CD4-positive, alpha-beta T cell treated with Interleukin-6 for 4 hours (primary cell): ENCODE measurements at places on chromosomes 7 and 10.

DNA sequence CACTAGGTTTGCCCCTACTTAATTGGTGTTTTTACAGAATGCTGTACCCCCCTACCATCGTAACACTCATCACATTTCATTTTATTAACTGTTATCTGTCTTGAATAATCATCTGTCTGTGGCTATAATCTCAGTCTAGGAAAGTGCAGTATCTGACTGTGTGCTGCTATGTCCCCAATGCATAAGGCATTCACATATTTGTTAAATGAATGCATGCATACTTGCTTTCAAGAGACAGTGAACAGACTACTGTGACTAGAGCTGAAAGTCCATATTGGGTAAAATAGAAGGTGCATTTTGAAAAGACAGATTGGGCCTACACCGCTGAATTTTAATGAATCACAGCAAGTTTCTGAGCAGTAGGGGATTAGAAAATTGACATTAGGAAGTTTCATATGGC, 112.3 kb downstream of the ARHGAP12 start:
- DNase-seq = no peak

DNA sequence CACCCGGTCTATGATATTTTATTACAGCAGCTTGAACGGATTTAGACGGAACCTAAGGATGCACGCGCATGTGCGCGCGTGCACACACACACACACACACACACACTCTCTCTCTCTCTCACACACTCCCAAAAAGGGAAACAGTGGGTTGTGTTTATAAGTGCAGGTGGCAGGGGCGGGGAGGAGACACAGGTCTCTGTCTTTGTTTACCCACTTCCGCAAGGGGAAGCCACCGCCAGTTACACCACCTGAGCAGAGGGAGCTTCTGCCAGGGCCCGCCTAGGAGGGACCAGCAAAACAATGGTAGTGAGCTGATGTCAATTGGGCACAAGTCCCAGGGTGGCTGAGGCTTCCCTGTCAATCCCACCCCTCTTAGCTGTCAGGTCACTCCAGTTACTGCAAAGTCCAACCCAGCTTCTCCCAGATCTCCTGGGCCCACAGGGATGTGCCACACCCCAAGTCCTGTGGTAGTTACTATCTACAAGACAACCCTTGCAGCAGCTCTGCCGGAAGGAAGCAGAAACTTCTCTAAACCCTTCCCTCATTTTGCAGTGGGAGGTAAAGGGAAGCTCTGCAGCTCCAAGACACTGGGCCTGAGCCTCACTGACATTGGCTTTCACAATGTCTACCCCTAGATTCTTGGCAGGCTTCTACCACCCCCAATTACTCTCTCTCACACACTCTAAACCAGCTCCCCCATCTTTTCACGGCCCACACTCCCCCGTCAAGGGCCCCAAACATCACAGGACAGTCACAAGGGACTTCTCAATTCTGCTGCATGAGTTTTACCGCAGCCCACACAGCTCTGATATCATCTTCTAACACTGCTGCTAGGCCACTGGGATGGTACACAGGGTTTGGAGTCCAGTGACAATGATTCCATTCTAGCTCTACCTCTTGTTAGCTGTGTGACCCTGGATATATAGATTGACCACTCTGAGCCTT, 17.6 kb downstream of the ANXA11 start:
- DNase-seq = peak; percentile 88

- no peak for DNase-seq
Measured at GRCh38 chr10:81594991-81595390, 280.0 kb upstream of the NRG3 start.

DNA sequence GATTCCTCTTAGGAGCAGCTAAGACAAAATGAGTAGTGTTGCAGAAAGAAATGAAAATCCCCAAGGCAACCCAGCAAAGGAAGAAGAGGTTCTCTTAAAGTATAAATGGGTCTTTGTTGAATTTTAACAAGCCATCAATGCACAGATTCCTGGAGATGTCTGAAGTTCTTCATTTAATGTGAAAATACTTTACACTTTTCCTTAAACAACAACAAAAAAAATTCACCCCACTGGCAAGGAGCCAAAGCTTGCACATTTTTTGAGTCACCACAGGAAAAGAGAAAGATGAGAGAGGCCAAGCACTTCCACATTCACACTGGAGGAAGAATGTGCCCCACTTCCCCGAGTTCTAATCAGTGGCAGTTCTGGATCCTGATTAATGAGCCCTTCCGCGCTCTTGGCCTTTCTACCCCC, 286.4 kb upstream of the MEOX2 start:
- no peak for DNase-seq

- DNase-seq = no peak
Measured at GRCh38 chr7:55157764-55158105, 138.9 kb downstream of the EGFR start.

GRCh38 chr10:110446954-110447608, 50.6 kb upstream of the DUSP5 start:
- DNase-seq = no peak

GRCh38 chr10:103715430-103715829, 139.9 kb downstream of the SH3PXD2A start:
- no peak for DNase-seq

GRCh38 chr7:105907129-105907846, 30.9 kb upstream of the ATXN7L1 start:
- DNase-seq = no peak

GRCh38 chr10:86632009-86632800, 22.1 kb upstream of the OPN4 start:
- DNase-seq = no peak

DNA sequence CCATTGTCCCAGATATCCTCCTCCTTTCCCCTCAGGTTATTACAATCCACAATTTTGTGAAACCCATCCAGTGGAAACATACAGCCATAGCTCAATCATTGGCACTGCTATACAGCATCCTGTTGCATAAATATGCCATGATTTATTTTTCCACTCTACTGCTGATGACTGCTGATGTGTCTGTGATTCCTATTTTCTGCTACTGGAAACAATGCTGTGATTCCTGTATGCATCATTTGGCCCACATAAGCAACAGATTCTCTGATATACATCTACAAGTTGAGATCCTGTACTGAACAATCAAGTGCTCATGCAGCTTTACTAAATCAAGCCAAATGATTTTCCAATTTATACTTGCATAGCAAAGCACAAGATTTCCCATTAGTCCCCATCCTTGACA, 39.6 kb downstream of the CUL2 start:
- no peak for DNase-seq

- no peak for DNase-seq
Measured at GRCh38 chr7:120303105-120303504, 30.1 kb downstream of the KCND2 start.

- DNase-seq = no peak
Measured at GRCh38 chr7:68679459-68680234, 918.6 kb upstream of the AUTS2 start.

DNA sequence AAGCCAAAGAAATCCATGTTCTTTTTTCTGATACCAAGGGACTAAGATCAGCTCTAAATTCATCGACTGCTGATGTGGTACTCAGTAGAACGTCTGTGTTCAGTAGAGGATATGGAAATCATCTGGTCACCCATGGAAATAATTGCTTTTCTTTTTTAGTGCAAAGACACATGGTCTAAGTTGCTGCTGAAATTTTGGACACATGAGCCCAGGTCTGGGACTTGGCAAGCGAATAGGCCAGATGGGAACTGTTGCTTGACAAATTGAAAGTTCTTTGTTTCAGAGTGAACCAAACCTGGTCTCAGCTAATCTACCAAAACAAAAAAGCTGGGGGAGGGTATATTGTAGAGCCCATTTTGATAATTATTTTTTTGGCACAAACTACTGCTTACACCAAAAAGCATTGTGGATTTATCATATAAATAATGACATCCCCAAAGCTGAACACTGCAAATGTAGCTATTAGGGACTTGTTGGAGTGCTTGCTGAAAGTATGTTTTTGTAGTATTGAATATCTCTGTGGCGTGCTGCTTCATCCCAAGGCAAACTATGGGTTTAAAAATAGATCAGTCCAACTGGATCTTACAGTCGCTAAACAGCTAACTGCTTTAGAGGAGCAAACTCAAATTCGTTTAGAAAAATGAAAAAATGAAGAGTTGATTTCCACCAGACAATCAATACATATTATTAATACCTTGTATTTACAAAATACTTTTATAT, 144.7 kb downstream of the TRIL start:
- no peak for DNase-seq

DNA sequence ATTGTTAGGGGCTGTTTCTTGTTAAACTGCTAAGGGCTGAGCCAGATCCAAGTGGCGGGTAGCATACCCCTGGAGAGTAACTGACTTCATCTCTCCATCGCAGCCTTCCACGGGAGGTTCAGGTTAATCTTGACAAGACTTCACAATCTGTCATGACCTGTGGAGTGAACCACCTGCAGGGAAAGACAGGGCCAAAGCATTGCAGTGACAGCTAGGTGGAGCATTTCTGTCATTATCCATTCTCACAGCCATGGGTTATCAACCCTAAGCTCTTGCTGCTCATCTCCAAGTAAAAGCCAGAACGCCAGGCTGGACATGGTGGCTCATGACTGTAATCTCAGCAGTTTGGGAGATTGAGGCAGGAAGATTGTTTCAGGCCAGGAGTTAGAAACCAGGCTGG, 17.2 kb downstream of the ABCC2 start:
- no peak for DNase-seq

GRCh38 chr10:114665406-114665805, 7.3 kb upstream of the ABLIM1 start:
- no peak for DNase-seq
